ENCODE measurements at places on chromosomes 4 and X. TPM values are rescaled to one million over a fixed set of nuclear protein-coding genes. Genes with fewer than 3 reads are reported as not detected.
A peak's percentile ranks its signal among the peaks of the same experiment; 100 is the strongest.

GRCh38 chr4:102599886-102600285 lies 98.7 kb downstream of the NFKB1 start:
- DNase-seq = no peak

GRCh38 chr4:85952528-85952927 lies 407.3 kb downstream of the MAPK10 start:
- no peak for DNase-seq

DNA sequence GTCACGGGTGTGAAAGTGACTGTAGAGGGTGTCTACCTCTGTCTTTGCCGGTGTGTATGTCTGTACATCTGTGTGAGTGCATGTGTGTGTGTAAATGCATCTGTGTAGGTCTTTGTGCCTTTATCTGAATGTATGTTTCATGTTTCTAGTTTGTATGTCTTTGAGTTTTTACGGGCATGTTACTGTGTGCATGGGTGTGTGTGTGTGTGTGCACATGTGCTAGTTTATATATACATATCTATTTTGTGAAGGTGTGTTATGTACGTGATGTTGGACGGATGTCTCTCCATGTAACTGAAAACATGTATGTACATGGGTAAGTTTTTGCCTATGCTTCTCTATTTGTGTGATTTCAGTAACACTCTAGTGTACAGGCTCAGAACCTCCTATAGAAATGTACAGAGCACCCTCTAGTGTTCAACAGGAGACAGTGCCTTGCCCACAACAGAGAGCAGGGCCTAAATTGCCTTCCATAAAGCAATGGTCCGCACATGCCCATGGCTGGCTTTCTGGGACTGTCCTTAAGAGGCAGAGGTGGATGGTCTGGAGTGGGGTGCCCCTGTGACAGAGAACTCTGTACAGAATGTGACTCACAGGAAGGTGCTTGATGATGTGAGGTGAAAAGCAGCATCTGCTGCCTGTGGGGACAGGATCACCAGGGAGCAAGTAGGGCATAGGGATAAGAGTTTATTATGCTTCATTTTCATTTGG lies 343.5 kb downstream of the RAPGEF2 start:
- peak; percentile 59 for DNase-seq

DNA sequence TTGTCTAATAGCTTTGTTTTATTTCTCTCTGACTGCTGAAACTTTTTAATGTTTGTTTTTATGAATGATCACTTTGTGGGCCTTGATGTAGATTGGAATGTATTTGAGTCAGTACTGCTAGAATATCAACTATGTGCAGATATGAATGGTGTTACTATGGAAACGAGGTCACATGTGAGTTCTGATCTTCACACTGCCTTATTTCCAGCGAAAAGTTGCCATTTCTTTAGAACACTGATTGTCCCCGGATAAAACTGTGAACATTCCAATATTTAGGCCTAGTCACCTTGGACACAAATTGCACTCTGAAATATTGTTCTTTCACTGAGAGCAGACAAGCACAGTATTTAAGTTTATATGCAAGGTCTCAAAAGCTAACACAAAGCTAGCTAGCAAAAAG lies 27.2 kb upstream of the MAGED1 start:
- no peak for DNase-seq

DNA sequence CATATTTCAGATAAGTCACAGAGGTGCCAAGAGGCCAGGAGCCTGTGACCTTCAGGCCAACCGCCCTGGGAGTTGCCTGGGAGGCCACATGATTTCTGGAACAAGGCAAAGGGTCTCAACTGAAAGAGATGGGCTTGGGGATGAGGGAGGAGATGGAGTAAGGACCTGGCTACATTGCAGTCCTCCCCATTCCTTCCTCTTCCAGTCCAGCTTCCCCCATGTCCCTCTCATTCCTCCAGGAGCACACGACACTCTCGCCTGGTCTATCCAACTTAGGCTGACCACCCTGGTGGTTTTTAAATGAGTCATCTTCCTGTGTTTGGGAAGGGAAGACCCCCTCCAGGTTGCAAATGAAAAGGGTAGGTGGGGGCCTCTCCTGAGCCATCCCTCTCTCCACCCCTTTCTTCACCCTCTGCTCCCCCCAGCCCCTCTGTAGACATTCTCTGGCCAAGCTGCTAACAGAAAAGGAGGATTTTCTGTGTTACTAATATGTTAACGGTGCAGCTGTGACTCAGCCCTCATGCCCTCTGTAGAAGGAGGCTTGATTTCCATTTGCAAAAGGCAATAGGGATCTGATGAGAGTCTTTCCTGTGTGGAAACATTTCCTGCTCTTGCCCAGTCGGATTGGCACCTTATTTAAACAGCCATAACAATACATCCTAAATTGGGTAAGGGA lies 79.2 kb downstream of the RTL5 start:
- DNase-seq = no peak

- DNase-seq = no peak
These were observed 197.2 kb upstream of the CNKSR2 start for GRCh38 chrX:21176921-21177571.

The SSX4B gene
- not detected for polyA plus RNA-seq

The PPP3CA gene
- 54.3 TPM for polyA plus RNA-seq

The EVC gene
- polyA plus RNA-seq = 52.7 TPM

The ADGRG4 gene
- polyA plus RNA-seq = not detected
